Activated CD4-positive, alpha-beta memory T cell treated with anti-CD3 and anti-CD28 coated beads for 36 hours (primary cell): ENCODE measurements at places on chromosomes 1 and 21. TPM values are rescaled to one million over a fixed set of nuclear protein-coding genes. Genes with fewer than 3 reads are reported as not detected.

SLC25A44 gene
- 61.3 TPM for total RNA-seq

DNA sequence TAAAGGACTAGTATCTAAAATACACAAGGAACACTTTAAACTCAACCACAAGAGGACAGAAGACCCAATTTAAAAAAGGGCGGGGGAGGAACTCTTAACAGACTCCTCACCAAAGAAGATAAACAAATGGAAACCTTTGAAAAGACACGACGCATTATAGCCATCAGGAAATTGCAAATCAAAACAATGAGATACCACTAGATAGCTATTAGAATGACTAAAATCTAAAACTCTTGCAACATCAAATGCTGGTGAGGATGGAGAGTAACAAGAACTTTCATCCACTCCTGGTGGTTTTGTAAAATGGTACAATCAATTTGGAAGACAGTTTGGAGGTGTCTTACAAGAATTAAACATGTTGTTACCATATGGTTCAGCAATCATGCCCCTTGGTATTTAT lies 708.2 kb downstream of the BRINP3 start:
- H3K4me1 ChIP-seq = no peaks in the 10 kb centered on the region
- no peaks in the 10 kb centered on the region for H3K36me3 ChIP-seq
- H3K27me3 ChIP-seq = no peaks in the 10 kb centered on the region
- H3K27ac ChIP-seq = no peak overlapping the region
- DNase-seq = no peak
- H3K4me3 ChIP-seq = no peak overlapping the region

- H3K4me1 ChIP-seq = no peaks in the 10 kb centered on the region
- H3K4me3 ChIP-seq = no peak overlapping the region
- no peak for DNase-seq
- H3K36me3 ChIP-seq = no peaks in the 10 kb centered on the region
Measured at GRCh38 chr1:241470361-241470760, 49.2 kb downstream of the FH start.

DNA sequence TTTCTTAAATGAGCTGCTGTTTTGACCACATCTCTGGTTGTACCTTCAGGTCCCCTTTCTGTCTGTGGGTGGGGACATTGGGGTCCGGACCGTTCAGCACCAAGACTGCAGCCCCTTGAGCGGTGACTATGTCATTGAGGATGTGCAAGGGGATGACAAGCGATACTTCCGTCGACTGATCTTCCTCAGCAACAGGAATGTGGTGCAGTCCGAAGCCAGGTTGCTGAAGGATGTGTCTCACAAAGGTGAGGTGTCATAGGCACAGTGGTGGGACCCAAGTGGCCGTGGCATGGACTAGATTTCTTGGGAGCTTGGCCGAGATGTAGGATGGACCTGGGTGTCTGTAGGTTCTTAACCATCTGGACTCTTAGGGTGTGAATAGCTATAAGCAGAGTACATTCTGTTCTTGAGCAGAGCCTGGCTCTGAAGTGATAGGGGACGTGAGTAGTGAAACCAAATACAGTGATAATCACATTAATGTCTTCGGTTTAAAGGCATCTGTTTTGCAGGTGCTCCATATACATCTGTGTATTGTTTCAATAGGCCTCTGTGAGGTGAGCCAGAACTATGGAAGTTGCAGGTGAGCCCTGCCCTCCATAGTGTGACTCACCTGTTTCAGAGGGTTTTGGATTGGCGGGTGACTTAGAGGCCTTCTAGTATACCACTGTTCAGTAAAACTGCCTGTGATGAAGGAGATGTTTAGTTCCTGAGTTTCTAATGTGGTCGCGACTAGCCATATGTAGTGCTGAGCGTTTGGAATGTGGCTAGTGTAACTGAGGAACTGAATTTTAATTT lies 6.4 kb downstream of the METTL13 start:
- H3K4me3 ChIP-seq = no peak overlapping the region
- DNase-seq = no peak
- H3K27me3 ChIP-seq = no peaks in the 10 kb centered on the region
- peaks cover 74% of the 10 kb centered on the region for H3K36me3 ChIP-seq

DMRTA2 gene
- not detected for total RNA-seq

- H3K4me1 ChIP-seq = peaks cover 10% of the 10 kb centered on the region
- H3K36me3 ChIP-seq = no peaks in the 10 kb centered on the region
- H3K4me3 ChIP-seq = no peak overlapping the region
- H3K27ac ChIP-seq = no peak overlapping the region
Measured at GRCh38 chr1:151352021-151352718, 5.1 kb upstream of the RFX5 start.

GRCh38 chr1:77412820-77413530 lies 131.2 kb downstream of the AK5 start:
- peaks cover under 1% of the 10 kb centered on the region for H3K36me3 ChIP-seq
- H3K4me1 ChIP-seq = peaks cover 17% of the 10 kb centered on the region
- H3K27me3 ChIP-seq = no peaks in the 10 kb centered on the region

TFF2 gene
- not detected for total RNA-seq

SH2D2A gene
- total RNA-seq = 280 TPM

KCND3 gene
- not detected for total RNA-seq

DNA sequence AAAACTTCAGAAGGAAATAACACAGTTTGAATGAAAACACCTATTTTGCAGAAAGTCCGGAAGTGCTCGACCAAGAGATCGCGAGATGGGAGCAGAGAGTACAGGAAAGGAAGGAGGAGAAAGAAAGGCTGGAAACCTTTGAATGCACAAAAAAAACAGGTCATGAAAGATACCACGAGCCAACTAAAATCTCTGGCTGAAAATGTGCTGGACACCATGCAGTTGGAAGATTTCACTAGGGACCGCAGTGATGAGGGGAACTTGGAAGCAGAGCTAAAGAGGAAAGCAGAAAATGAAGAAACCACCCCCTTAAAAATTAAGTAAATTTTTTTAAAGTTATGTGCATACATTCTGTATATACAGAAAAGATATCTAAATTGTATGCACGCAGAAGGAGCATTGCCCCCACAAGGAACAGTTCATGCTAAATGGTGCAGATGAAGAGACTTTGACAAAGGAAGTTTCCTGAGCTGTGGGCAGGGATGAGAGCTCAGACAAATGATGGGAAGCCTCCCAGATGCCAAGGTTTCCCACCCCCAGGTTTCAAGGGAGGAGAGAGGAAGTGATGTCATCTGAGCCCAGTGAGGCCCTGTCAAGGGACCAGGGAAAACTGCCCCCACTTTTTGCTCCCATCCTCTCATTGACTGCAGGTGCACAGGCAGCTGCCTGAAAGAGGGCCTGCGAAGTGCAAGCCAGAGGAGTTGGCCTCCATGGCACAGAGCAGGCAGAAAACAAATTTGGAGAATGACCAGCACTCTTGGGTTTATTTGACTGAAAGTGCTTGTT lies 52.5 kb downstream of the ETS2 start:
- H3K27me3 ChIP-seq = no peaks in the 10 kb centered on the region
- H3K36me3 ChIP-seq = no peaks in the 10 kb centered on the region
- H3K4me1 ChIP-seq = no peaks in the 10 kb centered on the region
- H3K4me3 ChIP-seq = no peak overlapping the region
- H3K27ac ChIP-seq = no peak overlapping the region

DNA sequence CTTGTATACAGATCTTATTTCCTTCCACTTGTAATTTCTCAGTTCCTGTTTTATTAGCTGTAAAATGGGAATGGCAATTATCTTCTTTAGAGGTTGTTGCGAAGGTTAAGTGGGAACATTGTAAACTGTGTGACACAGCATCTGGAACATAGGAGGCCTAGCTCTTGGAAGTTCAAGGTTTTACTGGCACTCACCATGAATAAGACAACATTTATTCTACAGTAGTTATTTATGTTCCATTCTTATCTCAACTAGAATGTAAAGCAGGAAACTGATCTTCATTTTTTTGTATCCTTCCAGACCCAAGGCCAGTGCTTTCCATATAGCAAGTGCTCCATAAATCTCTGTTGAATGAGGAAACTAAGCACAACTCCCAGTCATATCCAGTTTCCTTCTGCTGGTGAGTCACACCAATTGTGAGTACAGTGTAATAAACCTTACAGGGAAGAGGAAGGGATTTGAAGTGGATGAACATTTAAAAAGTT lies 1.4 kb downstream of the BCL10 start:
- no peaks in the 10 kb centered on the region for H3K27me3 ChIP-seq
- peak overlapping the region; percentile 82 for H3K4me3 ChIP-seq
- H3K4me1 ChIP-seq = peaks cover 58% of the 10 kb centered on the region
- no peak for DNase-seq
- peak overlapping the region; percentile 92 for H3K27ac ChIP-seq

DNA sequence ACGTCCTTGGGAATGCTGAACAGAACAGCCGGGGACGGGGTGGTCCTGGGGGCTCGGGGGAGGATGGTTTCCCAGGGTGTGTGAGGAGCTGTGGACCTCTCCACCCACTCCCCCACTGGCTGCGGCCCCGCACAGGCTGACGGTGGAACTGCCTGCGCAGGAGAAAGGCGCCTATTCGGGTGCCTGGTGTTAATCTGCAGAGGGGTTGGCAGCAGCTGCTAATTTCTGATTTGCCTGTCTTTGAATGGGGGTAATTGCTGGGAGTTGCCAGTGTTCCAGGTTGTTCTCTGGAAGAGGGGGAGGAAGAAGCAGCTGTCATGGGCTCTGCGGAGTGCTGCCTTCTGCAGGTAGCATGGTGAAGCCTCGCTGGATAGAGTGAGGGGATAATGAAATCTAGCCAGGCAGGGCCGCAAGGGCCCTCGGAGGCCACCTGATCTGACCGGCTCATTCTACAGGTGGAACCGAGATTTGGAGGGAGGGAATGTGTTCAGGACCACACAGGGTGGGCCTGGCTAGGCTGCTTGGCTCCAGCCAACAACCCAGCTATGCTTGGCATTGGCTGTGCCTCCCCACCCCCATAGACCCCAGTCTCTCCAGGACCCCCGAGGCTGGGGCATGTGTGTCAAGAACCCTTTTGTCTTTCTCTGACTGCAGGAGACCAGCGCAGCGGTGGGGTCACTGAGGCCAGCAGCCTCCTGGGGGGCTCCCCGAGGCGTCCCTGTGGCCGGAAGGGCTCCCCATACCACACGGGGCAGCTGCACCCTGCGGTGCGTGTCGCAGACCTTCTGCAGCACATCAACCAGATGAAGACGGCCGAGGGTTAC lies 67.1 kb downstream of the PTPRU start:
- no peak overlapping the region for H3K27ac ChIP-seq
- no peak for DNase-seq
- peaks cover 1% of the 10 kb centered on the region for H3K27me3 ChIP-seq
- H3K4me1 ChIP-seq = no peaks in the 10 kb centered on the region

DNA sequence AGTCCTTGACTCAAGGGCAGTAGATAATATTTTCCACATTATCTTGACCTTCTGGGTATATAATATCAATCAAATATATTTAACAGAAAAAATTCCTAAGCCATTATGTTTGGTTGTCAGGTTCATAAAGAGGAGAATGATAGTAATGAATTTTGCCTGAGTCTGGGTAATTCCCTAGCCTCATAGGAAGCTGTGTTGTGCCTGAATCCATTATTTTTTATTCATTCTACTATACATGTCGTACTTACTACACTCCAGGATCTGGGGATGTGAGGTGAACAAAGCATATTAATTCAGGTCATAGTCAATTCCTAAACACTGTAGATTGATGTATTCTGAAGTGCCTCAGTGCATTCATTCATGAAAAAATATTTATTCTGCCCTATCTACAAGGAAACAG lies 204.2 kb downstream of the PTGER3 start:
- no peak overlapping the region for H3K27ac ChIP-seq
- H3K27me3 ChIP-seq = no peaks in the 10 kb centered on the region
- H3K4me1 ChIP-seq = no peaks in the 10 kb centered on the region
- no peak overlapping the region for H3K4me3 ChIP-seq

DNA sequence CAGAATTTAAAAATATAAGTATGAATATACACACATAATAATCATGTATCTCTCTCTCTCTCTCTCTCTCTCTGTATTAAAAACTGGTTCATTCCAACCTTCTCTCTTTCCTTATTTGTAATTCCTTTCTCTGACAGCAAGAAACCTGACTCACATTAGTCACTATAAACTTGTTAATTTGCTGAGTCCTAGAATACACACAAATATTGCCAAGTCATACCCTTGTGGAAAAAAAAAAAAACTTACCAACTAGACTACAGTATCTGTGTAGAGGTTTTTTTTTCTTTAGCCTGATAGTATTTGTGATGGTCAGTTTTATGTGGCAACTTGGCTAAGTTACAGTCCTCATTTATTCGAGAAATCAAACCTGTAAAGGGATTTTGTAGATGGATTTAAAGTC lies 26.3 kb upstream of the NHLH2 start:
- no peak overlapping the region for H3K27ac ChIP-seq
- no peak for DNase-seq
- H3K36me3 ChIP-seq = no peaks in the 10 kb centered on the region
- no peak overlapping the region for H3K4me3 ChIP-seq
- no peaks in the 10 kb centered on the region for H3K4me1 ChIP-seq

DNA sequence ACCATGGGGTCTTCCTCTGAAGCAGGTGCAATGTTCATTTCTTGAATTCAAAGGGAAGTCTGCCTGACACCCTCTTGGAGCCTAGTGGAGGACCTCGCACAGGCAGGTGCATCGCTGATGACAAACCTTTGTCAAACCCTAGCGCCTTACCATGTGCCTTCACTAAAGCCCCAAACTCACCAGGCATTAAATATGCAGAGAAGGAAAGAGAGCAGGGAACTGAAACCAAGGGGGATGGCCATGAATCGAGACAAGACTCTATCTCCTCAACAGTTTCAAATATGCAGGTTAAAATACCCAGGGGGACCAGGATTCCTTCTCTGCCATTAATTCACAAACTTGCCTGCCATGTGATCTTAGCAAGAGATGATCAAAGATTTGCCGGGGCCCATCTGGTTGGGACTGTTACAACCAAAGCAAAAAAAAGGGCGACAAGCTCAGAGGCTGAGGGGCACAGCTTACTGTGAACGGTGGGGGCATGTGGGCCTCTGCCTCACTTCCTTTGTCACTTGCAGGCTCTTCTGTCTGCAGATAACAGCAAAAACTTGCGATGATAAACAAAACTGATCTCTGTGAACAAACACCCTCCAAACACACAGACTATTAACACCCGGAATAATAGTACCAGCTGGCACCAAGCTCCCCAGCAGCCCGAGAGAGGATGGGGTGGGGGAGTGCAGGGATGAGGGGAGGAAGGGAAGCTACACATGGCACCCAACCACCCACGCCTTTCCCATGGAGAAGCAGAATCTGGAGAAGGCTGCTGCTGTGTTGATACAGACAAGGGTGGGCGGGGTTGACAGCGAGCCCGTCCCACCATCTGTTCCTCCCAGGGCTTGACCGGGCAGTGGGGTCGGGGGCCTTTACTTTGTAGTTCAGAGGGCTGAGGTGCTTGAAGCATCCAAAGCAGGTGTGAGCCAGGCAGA lies 33.9 kb downstream of the TMEM63A start:
- H3K4me3 ChIP-seq = no peak overlapping the region
- H3K27ac ChIP-seq = peak overlapping the region; percentile 58
- no peak for DNase-seq

DYRK3 gene
- 10.1 TPM for total RNA-seq

S100B gene
- total RNA-seq = not detected

- DNase-seq = no peak
- no peak overlapping the region for H3K4me3 ChIP-seq
- H3K27me3 ChIP-seq = no peaks in the 10 kb centered on the region
- no peak overlapping the region for H3K27ac ChIP-seq
Measured at GRCh38 chr1:223411309-223411708, 18.1 kb downstream of the CCDC185 start.

HES4 gene
- total RNA-seq = 2.0 TPM

GRCh38 chr1:246724731-246725095 lies 504 bp downstream of the SCCPDH start:
- H3K27me3 ChIP-seq = peaks cover 5% of the 10 kb centered on the region
- peak; percentile 13 for DNase-seq
- H3K4me3 ChIP-seq = peak overlapping the region; percentile 82
- no peak overlapping the region for H3K27ac ChIP-seq
- H3K36me3 ChIP-seq = peaks cover 31% of the 10 kb centered on the region
- H3K4me1 ChIP-seq = peaks cover 7% of the 10 kb centered on the region
